ENCODE measurements at places on chromosomes 5 and 9. TPM values are rescaled to one million over a fixed set of nuclear protein-coding genes. Genes with fewer than 3 reads are reported as not detected.

- no peak for DNase-seq
These were observed 96.0 kb downstream of the ACTL7B start for GRCh38 chr9:108759835-108760234.

- DNase-seq = no peak
These were observed 89.9 kb downstream of the MAMDC2 start for GRCh38 chr9:70133253-70134208.

GRCh38 chr5:177234841-177235240, 68.7 kb downstream of the RAB24 start:
- no peak for DNase-seq

GRCh38 chr9:2208991-2209390, 193.8 kb downstream of the SMARCA2 start:
- no peak for DNase-seq

DNA sequence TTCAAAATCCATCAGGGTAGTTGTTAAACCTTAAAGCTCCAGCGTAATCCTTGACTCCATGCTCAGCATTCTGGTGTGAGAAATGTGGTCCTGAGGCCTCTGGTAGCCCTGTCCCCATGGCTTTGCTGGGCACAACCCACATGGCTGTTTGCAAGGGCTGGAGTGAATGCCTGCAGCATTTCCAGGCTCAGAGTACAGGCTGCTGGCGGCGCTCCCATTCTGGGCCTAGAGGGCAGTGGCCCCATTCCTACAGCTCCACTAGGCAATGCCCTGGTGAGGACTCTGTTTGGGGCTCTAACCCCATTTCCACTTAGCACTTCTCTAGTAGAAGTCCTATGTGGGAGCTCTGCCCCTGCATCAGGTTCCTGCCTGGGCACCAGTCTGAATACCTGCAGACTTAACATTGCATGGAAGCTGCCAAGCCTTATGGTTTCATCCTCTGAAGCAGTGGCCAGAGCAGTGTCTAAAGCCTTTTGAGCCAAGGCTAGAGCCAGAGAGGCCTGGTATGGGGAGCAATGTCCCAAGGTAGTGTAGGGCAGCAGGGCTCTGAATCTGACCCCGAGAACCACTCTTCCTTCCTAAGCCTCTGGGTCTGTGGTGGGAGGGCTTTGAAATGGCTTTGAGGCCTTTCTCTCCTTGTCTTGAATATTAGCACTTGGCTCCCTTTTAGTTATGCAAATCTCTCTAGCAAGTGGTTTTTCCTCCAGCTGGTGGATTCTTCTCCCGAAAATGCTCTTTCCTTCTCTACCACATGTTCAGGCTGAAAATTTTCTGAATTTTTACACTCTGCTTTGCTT, 5.8 kb upstream of the ALDH1A1 start:
- DNase-seq = no peak

DNA sequence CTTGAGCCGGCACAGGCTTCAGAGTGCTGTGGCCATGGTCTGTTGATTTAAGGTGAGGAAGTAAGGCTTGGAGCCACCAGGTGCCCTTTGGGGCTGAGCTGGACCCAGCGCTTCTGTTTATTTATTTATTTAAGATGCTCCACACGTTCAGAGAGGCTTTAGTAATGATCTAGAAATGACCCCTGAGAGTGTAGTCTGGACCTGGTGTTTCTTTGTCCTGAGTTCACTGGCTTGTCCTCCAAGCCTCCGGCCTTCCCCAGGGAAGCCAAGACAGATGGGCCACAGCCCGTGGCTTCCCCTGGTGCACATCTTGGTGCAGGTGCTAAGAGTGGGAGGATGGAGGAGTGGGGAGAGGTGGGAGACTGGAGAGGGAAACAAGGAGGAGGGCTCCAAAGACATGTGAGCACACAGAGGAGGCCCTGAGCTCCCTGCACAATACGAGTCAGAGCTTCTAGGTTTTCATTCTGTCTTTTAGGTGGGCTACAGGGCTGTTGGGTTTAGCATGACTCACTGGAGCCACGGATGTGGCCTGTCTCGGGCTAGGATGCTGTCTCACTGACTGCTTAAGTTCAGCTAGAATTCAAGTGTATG, 56.9 kb downstream of the AHRR start:
- no peak for DNase-seq

DNA sequence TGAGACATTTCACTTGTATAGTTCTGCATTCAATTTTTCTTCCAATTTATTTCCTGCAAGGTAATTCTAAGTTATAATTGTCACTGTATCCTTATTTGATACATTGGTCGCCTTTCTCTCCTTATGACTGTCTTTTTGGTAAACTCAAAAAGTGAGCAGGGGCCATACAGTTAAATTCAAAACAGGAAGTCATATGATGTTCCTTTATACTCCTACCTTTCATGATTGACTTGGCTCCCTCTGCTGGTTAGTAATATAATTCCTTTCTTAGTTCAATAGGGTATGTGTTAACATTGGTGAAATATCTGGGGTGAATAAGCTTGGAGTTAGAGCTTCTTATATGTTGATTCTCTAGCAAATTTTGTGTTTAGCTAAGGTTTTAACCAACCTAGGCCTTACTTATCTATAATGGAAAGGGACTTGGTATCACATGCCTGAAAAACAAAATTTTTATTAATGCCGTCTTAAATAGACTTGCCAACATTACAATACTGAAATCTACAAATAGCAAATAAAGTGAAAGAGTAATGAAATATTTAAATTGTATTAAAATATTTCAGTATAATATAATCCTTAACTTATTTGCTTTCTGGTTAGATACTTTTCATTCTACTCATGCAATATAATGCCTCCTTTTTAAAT, 6.0 kb upstream of the NIPBL start:
- DNase-seq = no peak

GRCh38 chr9:126219166-126219565, 107.5 kb upstream of the MVB12B start:
- no peak for DNase-seq

The RGMB gene
- 0.74 TPM for total RNA-seq

Measured in natural killer cell treated with Interleukin-12 subunit alpha and Interleukin-12 subunit beta and Interleukin-15 and Interleukin-18, amount 100 ng/mL, for 72 hours (primary cell).